ENCODE measurements at places on chromosomes 2 and 18. TPM values are rescaled to one million over a fixed set of nuclear protein-coding genes. Genes with fewer than 3 reads are reported as not detected.
A peak's percentile ranks its signal among the peaks of the same experiment; 100 is the strongest.

Gene GNAL
- total RNA-seq = 54.4 TPM

Gene SERPINB11
- total RNA-seq = not detected

DNA sequence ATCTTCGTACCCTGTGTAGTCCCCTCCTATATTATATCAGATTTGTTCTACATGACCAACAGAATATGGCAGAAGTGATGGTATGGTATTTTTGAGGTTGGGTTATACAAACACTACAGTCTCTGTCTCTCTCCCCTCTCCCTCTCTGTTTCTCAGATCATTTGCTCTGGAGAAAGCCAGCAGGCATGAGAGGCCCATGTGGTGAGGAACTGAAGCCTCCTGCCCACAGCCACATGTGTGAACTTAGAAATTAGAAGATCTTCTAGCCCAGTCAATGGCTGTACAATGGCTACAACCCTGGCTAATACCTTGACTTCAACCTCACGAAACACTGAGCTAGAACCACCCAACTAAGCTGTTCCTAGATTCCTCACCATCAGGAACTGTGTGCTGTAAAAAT, 250.6 kb downstream of the SMAD2 start:
- DNase-seq = no peak

DNA sequence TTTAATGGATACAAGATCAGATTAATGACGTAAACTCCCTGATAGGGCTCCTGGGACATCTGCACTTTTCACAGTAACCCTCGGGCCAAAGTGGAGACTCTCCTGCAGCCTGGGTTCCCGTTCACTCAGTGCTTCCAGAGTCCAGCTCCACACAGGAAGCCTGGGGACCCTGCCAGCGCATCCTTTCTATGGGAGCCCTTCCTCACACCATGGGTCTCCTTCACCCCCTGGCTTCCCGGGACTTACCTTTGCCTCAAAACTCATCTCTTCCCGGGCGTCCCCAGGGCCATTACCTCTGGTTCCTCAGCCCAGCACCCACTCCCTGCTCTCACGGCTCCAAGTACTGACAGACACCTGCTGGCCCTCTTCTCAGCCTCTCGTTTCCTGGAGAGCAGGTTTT, 40.7 kb upstream of the KLF11 start:
- DNase-seq = no peak

GRCh38 chr2:235219048-235219447, 267.2 kb downstream of the SH3BP4 start:
- no peak for DNase-seq

Gene SEPTIN10
- total RNA-seq = 21.0 TPM

DNA sequence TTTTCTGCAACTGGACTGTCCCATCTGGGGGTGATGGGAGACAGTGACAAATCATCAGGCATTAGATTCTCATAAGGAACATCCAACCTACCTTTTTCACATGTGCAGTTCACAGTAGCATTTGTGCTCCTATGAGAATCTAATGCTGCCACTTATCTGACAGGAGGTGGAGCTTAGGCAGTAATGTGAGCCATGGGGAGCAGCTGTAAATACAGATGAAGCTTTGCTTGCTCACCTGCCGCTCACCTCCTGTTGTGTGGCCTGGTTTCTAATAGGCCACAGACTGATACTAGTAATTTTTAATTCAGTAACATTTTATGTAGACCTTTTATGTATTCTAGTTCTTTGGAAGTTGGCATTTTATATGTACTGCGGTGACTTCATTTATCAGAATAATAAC, 180.1 kb upstream of the SPOPL start:
- no peak for DNase-seq

DNA sequence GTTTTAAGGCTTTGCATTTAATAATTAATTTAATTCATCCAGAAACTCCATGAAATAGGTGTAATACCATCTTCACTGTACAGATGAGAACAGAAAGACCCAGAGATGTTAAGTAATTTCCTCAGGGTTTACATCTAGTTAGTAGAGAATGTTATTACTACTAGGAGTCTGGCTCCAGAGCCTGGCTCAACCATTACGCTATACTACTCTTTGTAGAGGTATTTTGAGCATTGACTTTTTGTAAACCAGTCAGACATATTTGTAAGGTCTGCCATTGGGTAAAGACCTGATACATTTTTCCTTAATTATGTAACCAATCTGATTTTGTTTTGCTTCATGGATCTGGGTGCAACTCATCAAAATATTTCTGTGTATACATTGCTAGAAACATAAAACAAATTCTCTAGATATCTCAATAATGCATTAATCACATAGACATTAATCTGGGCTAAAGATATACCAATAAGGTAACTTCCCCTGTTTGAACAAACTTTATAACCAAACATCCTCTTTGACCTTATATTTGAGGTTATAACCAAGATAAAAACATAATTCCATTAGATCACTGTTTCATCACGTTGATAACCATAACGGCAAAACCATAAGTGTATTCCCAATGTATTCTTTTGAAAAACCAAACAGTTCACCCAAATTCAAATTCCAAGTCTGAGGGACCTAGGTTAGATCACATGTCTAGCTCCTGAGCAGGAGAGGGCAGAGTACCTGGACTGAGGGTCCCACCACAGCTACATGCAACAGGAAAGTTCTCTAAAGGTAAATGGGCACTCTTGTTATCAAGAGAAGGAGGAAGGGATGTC, 135.0 kb downstream of the IKZF2 start:
- DNase-seq = no peak

DNA sequence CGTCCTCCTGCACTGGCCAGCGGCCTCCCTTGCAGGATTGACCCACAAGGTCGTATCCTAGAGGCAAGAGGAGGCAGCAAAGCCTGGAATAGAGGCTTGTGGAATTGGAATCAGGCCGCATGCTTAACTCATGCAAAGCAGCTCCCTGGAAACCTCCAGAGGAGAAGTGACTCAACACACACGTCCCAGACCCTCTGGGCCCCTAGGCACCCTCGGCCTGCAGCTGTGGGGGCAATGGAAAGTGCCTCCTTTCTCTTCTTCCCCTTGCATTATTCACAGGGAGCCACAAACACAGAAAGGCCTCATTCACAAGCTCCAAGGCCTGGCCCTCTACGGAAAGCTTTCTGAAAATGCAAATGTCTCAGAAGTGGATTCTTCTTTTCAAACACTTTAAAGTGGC, 19.6 kb downstream of the SPATA3 start:
- peak; percentile 48 for DNase-seq

- no peak for DNase-seq
These were observed 691.3 kb downstream of the LRP1B start for GRCh38 chr2:141439524-141439923.

Gene TDRD15
- total RNA-seq = not detected

GRCh38 chr2:217948897-217949296, 53.9 kb downstream of the TNS1 start:
- DNase-seq = peak; percentile 31

DNA sequence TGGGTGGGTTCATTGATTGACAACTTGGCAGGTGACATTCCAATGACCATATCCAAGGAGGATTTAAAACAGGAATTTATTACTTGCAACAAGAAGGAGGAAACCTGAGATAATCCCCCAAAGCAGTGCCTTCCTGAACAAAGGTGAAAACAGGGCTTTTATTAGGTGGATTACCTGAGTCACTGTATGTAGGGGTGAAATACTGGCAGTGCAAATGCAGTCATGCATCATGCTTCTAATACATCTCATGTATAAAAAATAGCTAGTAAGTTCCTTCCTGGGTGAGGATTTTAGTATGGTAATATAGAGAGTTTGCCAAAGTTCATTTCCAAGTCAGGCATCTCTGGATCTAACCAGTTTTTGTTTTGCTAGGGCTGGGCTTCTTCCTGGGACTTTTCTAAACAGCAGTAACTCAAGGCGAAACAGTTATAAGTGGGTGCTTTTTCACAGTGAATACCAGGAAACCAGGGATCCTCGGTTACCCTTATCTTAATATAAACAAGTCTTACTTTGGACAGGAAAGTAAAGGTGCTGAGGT, 583.4 kb upstream of the LRRTM1 start:
- no peak for DNase-seq

DNA sequence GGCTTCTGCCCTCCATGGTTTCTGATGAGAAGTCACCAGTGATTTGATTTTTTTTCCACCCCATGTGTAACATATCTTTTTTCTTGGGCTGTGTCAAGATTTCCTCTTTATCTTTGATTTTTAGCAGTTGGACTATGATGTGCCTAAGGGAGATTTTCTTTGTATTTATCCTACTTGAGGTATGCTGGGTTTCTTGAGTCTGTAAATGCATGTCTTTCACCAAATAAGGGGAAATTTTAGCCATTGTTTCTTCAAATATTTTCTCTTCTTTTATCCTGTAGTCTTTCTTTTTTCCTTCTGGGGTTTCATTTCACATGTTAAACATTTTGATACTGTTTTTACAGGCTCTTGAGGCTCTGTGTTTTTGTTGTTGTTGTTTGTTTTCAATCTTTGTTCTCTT, 33.7 kb upstream of the PLB1 start:
- DNase-seq = no peak

DNA sequence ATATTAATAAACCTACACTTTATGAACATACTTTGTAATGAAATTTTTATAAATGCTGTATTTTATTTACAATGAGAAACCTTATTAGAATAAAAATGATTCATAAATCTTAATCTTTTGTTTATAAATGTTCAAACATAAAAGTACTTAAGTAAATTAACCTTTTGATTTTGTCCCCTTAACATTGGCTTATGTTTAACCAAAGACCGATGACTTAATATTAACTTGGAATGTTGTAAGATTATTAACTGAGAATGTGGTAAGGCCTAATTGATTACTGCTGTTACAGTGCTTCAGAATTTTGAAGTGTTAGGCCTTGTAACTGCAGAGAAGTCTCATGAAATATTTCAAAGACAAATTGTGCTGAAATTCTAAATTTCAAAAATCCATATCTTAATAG, 5.7 kb downstream of the CPS1 start:
- DNase-seq = no peak

GRCh38 chr18:36441426-36442240, 144.1 kb downstream of the FHOD3 start:
- DNase-seq = no peak

- DNase-seq = no peak
These were observed 1201.8 kb upstream of the CDH2 start for GRCh38 chr18:29378651-29379136.

Gene DCDC2C
- not detected for total RNA-seq

- DNase-seq = no peak
These were observed 1495.8 kb upstream of the TMEFF2 start for GRCh38 chr2:193690572-193690971.

Gene SGPP2
- 19.1 TPM for total RNA-seq

Gene LIMS3
- total RNA-seq = 1.2 TPM

GRCh38 chr2:67416136-67416535, 19.0 kb downstream of the ETAA1 start:
- DNase-seq = no peak

DNA sequence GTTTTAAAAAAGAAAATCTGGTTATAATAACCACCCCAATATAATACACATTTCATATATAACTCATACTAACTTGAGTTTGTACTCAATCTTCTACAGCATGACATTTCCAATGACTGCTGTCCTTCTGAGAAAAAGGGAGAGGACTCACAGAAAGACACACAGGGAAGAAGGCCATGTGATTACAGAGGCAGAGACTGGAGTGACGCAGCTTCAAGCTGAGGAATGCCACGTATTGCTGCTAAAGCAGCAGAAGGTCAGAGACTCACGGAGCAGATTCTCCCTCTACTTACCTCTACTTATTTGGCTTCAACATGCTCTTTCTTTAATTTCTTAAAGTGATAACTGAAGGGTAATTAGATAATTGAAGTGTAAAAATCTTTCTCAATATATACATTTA, 753.5 kb upstream of the PKDCC start:
- no peak for DNase-seq

- DNase-seq = no peak
These were observed 1592.7 kb upstream of the ACVR2A start for GRCh38 chr2:146252119-146252518.

- no peak for DNase-seq
These were observed 1332.4 kb upstream of the TMEFF2 start for GRCh38 chr2:193527146-193527545.

Gene HS1BP3
- total RNA-seq = 26.5 TPM

DNA sequence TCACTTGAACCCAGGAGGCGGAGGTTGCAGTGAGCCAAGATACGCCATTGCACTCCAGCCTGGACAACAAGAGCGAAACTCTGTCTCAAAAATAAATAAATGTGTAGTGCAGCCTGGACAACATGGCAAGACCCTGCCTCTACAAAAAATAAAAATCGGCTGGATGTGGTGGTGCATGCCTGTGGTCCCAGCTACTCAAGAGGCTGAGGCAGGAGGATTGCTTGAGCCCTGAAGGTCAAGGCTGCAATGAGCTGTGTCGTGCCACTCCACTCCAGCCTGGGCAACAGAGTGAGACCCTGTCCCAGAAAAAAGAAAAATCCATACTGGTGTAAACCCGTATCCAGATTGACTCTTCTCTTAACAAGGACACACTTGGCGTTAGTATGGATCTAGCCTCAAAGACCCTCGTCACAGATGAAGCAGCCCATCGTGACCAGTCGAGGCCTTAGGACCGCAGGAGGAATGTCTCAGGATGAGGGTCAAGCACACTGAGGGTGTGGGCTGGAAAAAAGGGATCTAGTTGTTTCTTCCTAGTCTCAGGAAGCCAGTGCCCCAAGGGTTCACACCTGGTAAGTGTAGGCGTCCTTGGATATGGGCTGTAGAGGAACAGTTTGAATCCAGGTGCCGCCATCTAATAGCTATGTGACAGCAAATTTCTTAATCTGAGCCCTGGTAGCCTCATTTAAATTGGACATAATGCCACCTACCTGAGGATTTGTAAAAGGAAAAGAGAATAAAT, 4.0 kb upstream of the GPBAR1 start:
- DNase-seq = no peak

- no peak for DNase-seq
These were observed 10.6 kb downstream of the IL1F10 start for GRCh38 chr2:113078350-113078839.

DNA sequence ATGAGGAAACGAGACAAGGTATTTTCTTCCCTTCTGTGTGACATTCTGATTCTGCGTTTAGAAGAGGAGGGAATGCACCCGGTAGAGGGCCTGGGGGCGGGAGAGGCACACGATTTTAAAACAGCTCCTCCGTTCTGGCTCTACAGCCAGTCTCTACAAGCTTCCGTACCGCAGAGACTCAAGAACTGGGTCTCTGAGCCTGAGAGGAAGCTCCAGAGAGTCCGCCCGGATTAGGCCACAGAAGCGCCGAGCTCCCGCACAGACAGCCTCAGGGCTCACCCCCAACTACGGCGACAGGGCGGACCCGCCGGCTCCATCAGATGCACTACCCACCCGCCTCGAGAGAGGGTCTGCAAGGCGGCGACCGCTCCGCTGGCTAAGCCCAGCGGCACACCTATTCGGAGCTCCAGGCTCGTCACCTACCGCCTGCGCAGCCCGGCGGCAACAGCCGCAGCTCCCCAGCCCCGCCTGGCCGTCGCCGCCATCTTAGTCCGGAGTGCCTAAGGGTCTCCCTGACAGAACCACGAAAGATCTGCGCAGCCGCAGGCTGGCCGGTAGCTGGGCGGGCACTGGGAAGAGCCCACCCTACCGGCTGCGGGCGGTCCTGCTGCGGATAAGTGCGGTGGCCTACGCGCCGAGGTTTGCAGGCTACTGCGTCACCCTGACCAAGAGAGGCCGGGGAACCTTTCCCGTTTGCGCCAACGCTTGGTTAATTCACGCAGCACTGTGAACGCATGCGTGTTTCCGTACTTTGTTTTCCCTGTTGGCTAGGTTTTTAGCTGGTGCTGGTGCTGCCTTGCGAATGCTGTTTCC, at the start of gene NFU1:
NFU1 (minus strand) TSS at position 498 of the 813 bp plus-strand sequence; CDS start at position 485, 13 bp downstream.
- DNase-seq = peak; percentile 97

Gene DCC
- total RNA-seq = 22.6 TPM

GRCh38 chr2:111909079-111909478, 10.7 kb downstream of the MERTK start:
- no peak for DNase-seq

Gene MAP3K19
- 0.48 TPM for total RNA-seq
